Heart left ventricle (tissue), 16 donors: ENCODE measurements at places on chromosomes 7 and 10. TPM values are rescaled to one million over a fixed set of nuclear protein-coding genes. Genes with fewer than 3 reads are reported as not detected.

DNA sequence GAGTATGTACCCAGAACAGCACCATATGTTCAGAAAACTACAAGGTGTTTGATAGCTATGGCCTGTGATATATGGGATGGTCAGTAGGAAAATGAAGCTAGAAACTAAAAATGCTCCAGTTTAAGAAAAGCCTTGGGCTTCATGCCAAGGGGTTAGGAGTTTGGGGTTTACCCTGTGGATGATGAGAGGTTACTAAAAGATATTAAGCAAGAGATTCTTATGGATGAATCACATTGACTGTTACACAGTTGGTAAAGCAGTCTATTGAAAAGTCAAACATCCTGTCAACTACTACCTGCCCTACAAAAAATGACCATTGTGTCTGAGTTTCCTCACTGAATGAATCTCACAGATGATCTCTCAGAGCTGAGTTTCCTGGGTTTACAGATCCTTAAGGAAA is 166.2 kb upstream of the INHBA start:
- DNase-seq, result no peak

DNA sequence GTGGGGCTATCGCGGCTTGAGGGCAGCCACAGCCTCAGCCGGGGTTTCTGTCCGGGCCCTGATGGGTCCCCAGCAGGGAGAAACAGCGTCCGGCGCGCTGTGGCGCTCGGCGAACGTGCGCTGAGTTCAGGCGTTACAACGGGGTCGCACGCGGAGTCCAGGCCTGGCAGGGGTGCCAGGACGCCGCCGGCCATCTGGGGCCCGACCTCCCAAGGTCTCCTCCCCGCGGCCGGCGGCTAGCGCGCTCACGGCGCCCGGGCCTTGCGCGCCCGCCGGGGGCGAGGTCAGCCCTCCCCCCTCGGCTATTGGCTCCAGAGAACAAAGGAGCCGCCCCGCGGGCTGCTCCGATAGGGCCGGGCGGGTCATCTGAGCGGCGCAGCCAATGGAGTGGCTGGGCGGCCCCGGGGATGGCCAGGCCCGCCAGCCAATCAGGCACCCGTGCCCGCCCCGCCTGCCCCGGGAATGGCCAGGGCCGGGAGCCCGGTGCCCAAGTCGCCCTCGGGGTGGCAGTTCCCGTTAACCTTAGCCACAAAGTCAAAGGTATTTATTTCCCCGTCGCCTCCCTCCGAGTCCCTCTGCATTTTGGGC is at the start of gene ZNF775:
Gene ZNF775 (plus strand): TSS at position 478 of the 588 bp plus-strand sequence. CDS start 9,141 bp downstream, outside the sequence.
- DNase-seq, result peak; percentile 99

DNA sequence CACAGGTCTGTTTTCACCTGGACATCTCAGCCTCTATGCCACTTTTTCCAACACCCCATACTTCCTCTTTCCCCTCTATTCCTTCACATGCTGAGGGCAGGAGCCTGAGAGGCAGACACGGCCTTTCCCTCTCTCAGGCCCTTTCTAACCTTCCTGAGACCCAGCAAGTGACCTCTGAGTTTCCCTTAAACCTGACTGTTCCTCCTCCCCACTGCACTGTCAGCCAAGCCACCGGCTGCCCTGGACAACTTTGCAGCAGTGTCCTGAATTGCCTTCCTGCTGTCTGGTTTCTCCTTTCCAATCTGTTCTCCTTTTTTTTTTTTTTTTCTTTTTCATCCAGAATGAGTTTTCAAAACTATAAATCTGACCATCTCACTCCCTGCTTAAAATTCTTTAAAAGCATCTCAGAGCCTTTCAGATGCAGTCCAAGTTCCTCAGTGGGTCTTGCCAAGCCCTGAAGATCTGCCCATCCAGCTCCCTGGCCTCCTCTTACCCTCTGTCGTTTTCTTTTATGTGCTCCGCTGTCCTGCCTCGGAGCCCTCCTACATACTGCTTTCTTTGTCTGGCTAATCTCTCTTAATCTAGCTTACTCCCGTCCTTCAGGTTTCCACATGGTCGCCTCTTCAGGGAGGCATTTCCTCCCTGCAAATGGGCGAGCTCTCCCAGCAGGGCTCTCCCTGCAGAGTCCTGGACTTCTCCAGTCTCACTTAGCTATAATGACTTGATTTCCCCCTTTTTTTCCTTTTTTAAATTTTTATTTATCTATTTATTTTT is 30.5 kb downstream of the SLC13A4 start:
- no peak for DNase-seq

GTF2IRD1 gene
- total RNA-seq, result 37.2 TPM

C7orf33 gene
- total RNA-seq, result not detected

ADAMTS14 gene
- total RNA-seq, result 3.8 TPM

NEUROG3 gene
- total RNA-seq, result not detected

HOXA5 gene
- total RNA-seq, result not detected

DNA sequence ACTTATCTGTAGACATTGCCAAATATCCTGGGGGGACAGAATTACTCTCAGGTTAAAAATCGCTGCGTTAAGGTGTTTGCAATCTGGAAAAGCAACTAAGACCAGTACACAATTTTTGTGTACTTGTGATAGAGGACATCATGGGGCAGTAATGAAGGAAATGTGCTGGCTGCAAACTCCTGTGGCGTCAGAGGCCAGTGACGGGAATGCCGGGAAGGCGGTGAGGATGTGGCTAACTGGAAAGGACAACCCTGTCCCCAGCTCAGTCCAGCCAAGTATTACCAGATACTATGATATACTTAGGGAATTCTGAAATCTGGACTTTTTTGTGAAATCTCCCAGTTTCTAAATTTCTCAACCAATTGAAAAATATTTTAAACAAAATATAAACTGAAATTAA is 103.1 kb upstream of the NANOS1 start:
- DNase-seq, result no peak

SLC25A40 gene
- total RNA-seq, result 11.0 TPM

DNA sequence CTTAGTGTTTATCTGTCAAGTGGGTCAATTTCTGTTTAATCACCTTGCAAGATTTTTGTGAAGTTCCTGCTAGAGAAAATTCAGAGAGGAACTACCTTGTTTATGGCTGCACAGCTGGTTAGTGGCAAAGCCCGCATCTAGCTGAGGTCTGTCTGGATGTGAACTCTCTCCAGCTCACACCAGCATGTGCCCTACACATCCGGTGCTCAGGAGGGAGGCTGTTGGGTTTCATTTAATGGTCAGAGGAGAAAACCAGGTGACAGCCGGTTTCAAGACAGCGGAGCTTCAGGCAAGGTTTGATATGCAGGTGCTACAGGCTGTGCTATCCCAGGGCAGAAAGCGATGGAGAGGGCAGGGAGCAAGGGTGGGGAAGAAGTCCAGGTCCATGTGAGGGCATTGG is 351.1 kb downstream of the ACTR3B start:
- no peak for DNase-seq

SPDYE8 gene
- total RNA-seq, result not detected

GRCh38 chr10:11262494-11263345 is 245.0 kb downstream of the CELF2 start:
- no peak for DNase-seq

DNA sequence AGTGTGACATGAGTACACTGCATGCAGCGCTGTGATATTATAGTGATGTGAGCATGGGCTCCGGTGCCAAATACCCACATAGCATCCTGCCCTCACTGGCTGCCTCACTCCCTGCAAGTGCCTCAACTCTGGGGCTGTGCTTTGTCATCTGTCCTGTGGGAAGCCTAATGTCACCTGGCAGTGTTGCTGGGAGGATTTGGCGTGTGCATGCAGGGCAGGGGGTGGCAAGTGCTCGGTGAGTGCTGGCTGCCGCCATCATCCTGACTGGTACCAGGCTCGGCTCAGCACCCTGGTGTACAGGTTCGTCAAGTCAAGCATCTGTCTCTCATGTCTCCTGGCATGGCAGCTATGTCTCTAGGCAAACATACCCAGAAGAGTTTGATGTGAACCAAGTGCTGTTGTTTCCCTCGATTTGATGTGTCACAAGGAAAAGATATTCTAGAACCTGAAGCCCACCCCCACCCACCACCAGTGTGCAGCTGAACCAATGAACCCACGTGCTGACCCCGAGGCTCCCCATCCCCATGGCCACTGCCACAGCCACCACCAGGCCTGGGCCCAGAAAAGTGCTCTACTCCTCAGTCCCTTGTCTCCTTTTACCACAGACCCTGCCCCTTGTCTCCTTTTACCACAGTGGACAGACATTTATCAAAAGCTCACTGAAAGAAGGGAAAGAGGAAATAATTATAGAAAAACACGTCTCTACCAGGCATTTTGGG is 135.8 kb downstream of the MAPK8 start:
- no peak for DNase-seq

DNA sequence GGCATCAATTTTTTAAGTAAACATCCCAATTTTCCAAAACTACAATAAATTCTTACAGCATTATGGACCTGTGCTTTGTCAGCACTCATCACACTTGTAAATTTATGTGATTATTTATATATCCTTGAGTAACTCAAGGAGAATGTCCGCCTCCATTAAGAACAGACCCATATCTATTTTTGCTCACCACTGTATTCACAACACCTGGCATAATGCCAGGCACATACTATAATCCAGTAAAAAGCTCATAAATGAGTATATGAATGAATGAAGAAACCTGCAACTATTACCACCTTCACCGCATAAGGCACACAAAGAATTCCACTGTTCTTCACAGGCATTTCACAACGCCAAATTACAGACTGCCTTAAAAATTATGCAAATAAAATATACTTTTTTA is 46.9 kb downstream of the MINDY3 start:
- no peak for DNase-seq
